ELR (cell line): ENCODE measurements at places on chromosomes 11 and 22.

DNA sequence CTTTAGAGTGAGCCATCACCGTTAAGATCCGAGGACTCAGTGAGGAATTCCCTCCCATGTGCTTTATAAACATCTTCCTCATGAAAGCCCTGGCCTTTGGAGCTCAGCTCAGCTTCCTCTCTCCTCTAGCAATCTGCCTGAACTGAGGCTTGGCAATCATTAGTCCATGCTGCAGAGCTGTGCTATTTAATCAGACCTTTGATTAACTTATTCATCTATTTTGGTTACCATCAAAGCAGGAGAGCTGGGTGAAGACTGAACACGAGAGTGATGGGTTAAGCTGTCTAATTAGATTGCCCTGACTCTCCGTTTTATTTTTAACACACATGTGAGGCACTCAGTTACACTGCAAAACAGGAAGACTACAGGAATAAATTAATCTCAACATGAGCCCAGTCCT lies 351.3 kb downstream of the LARGE1 start:
- no peak for DNase-seq

GRCh38 chr22:37284126-37284804 lies 2.0 kb downstream of the CYTH4 start:
- no peak for DNase-seq

DNA sequence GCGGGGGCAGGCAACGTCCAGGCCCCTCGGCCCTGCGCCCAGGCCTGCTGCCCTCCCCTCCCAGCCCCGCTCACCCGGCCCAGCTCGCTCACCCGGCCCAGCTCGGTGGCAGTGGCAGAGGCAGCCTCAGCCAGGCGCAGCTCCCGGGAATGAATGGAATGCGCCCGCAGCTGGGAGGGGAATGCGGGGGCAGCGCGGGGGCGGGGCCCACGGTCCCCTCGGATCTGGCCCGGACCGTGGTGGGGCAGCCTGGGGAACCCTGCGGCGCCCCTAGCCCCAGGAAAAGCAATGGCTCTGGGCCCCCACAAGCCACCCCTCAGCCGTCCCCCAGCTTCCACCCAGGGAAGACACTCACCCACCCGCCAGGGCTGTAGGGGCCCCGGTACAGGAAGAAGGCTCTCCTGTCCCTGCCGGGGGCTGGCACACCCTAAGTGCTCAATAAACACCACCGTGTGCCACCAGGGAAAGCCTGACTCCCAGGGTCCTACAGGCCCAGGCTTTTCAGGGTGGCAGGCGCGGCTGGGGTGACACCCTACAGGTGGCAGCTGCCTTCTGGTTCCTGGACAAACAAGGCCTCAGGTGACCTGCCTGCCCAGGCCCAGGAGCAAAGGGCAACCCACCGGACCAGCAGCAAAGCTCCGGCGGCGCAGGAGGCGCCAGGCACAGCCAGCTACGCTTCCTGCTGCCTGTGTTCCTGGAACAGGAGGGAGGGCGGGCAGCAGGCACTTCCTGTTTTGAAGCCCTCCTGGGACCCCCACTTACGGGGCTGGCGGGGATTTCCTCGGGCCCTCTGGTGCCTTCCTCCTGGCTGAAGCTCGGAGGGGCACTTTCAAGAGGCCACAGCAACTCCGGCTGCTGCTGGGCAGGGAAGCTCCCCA lies 13.8 kb downstream of the PLXNB2 start:
- DNase-seq = peak; percentile 84

- no peak for DNase-seq
These were observed 8.4 kb upstream of the CEP295 start for GRCh38 chr11:93653080-93653479.
